ENCODE measurements at places on chromosomes 6 and 20.

DNA sequence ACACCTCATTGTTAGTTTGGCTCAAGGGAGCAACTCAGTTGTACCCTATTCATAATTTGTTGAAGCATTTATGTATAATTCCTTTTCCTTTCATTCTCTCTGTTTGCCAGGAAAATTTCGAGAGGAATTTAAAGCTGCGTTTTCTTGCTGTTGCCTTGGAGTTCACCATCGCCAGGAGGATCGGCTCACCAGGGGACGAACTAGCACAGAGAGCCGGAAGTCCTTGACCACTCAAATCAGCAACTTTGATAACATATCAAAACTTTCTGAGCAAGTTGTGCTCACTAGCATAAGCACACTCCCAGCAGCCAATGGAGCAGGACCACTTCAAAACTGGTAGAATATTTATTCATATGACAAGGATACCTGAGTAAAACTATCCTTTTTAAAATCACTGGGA, 45.2 kb upstream of the GFRAL start:
- DNase-seq, result no peak

GRCh38 chr6:40197371-40197770, 263.1 kb upstream of the MOCS1 start:
- no peak for DNase-seq

GRCh38 chr20:37189416-37190016, 10.2 kb upstream of the MROH8 start:
- DNase-seq, result no peak

DNA sequence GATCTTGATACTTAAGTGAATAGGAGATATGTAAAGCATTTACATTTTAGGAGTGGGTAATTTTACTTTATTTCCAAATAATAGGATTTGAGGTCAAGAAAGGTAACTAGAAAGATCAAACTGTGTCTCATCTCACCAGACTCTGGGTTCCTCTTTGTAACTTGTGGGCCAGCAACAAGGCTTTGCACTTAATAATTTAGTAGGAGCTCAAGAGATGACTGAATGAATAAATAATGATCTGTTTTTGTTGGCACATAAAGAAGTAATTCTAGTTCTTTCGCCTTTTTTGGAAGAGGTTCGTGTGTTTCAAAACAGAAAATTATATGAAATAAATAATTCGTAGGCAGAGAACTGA, 67.4 kb upstream of the FABP7 start:
- DNase-seq, result no peak

DNA sequence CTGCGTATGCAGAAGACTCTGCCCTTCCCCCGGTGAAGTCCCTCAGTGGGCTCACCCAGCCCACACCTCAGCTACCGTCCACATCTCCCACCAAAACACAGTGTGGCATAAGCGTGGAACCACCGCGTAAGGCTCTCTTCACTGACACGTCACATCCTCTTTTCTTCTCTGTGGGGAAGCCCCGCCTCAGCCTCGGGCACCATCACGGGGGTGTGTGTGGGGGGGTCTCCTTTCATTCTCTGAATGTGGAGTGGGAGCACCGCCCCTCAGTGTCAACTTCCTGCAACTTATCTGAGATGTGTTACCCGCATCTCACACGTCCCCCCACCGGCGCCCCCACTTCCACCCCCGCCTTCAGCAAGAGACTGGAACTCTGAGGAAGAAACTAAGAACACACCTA, 388.4 kb upstream of the JARID2 start:
- DNase-seq, result no peak

Data from dorsolateral prefrontal cortex (tissue), 122 donors.